ENCODE measurements at places on chromosomes 2 and 18.

DNA sequence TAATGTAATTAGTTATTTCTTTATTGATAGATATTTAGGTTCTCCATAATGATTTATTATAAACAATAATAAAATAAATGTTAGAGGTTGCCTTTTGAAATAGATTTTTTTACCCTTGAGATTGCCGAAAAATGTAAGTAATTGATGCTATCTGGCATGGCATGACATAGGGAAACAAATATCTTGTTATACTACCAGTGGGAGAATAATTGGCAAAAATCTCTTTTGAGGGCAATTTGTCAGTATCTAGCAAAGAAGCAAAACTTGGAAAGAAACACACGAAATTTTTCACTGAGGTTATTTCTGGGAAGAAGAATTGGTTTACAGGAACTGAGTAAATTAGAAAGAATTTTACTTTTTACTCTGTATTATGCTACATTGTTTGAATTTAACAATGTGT is 547.2 kb upstream of the SETBP1 start:
- DNase-seq, result no peak

DNA sequence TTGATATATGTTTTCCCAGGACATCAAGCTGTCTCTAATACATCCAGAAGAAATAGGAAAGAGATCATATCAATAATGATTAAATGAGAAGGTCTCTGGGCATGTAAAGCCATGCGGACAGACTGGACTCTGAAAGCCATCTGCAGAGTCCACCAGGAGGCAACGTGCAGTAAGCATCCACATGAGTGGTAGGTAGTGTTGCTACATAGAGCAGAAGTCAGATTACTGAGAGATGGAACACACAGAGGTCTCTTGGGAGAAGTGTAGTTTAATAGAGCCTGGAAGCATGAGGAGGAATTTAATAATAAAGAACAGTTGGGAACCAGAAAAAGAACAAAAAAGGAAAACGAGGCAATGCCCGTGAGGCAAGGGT is 758.1 kb upstream of the DDX18 start:
- no peak for DNase-seq

DNA sequence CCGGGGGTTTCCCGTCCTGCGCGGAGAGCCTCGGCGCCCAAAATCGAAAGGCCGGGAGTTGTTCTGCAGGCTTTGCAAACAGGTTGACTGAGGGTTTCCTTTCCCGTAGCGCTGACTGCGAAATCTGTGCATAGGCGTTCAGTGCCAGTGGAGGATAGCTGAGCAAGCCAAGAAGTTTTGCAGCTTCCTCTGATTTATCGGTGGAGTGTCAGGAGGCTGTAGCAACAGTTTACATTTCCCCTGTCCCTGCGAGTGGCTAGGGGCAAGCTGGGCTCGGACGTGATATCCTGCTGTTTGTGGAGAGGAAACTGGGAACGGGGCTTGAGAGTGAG is 694 bp downstream of the THSD7B start:
- no peak for DNase-seq

DNA sequence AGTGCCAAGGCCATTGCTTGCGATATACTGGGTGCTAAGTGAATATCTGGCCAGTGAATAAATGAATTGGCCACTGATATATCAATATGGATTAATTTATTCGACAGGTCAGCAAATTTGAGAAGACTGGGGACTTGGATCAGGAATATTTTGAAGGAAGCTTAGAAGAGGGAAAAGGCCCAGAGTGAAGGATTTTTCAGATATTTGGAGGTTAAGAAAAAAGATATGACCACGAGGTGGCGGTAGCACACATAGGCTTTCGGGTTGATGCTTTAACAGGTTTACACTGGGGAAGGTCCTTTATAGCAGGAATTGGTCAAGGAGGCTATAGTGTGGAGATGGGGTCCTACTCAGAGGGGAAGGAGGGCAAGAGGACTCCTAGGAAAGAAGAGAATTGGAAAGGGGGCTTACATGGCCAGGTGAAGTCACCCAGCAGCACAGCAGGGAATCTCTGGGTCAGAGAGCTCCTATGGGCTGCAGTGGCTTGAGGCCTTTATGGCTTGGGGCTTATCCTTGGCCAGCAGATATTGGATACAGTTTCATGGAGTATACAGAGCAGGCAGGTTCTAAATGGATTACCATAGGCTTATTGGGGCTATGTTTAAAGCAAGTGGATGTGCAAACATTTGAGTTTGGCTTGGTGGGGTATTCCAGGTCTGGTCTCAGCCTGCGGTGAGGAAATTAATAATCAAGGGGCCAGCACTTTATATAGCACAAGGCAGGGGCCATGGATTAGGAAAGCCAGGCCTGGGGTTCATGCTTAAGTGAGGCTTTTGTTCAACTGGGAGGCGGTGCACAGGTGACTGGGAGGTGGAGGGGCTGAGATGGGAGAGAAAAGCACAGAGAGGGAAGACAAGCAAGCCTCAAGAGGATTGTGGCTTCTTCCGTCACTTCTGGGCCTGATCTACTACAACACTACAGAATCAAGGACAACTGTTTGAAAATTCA is 9.7 kb downstream of the IL1RN start:
- peak; percentile 14 for DNase-seq

- no peak for DNase-seq
Measured at GRCh38 chr18:26526128-26526965, 22.0 kb downstream of the KCTD1 start.

DNA sequence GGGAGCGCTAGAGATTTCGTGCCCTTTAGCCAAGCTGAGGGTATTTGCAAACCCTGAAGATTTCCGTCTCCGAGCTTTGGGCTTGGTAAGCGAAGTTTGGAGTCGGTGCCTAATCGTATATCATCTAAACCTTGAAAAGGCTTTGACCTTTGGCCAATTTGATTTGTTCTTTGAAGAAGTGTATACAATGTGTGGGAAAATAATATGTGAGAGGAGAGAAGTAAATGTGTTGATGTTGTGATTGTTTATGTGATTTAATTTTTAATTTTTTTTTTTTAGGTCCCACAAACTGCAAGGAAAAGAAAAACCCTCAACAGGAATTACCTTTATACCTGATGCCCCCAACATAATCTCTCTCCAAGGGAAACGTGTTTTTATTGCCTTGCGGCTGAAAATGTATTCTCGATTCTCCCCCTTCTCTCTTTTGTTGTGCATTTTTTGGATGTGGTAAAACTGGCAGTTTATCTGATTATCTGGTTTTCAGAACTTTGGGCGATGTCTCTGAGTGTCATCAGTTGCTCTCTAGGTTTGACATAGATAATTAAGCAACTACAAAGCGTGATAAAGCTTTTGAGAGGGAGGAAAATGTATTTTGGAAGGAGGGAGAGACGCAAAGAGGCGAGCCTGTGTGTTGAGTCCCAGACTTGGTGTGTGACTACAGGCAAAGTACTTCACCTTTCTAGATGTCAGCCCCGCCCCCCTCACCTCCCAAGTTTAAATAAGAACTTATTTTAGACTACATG is 912 bp upstream of the FBXO11 start:
- no peak for DNase-seq

DNA sequence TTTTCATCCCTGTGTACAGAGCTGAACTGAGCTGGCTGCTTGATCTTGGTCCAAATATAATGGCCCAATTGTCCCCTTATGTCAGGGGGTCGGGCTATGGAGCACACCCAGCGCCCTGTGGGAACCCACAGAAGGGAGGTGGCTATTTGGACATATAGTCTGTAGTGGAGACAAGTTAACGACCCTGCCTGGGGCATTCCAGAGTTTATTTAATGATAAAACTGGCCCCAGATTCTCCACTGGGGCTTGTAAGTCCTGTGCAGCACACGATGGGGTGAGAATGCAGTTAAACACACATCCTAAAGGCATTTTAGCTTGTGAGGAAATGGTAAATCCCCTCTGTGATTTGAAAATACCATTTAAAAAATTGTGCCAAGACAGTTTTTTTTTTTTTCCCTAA is 72.9 kb downstream of the QPCT start:
- no peak for DNase-seq

GRCh38 chr2:182933629-182934028 is 67.2 kb upstream of the FRZB start:
- DNase-seq, result no peak

All from AG09319 (cell line).